ENCODE measurements at places on chromosomes 5 and 9.

- no peak for DNase-seq
These were observed 34.1 kb downstream of the ZNF483 start for GRCh38 chr9:111559000-111559610.

- DNase-seq = no peak
These were observed 125.1 kb downstream of the PDE4D start for GRCh38 chr5:59768152-59769040.

GRCh38 chr5:87099291-87099839, 168.3 kb upstream of the RASA1 start:
- no peak for DNase-seq

DNA sequence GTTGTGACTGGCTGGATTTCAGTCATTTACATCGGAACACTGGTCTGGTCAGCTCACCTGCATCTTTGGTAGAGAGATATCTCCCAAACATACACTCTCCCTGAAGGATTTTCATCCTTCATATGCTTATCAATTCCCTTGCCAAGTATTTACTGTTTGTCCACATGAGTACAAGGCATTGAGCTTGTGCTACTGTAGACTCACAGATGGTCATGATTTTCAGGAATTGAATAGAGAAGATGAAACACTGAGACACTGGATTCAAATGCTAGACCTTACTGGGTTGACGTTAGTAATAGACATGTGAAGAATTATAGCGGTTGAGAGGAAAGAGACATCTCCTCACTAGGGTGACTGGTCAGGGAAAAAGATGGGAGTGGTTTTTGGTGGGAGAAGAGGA, 62.9 kb upstream of the ABL1 start:
- DNase-seq = no peak

DNA sequence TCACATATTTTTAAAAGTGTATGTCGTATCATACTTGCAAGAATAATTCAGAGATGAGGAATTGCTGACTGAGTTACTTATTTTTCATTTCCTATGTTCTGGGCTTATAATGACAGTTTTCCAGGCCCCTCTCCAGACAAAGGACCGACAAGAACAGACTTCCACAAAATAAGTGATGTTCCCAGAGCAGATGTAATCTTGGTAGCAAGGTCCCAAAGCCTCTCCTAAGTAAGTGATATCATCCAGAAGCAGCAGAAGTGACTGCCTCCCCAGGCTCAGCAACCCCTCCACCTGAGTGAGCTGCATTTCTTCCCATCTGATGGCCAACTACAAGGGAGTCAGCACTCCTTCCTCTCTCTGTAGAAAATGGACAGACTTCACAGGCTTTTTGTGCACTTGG, 57.1 kb downstream of the SEMA6A start:
- no peak for DNase-seq

DNA sequence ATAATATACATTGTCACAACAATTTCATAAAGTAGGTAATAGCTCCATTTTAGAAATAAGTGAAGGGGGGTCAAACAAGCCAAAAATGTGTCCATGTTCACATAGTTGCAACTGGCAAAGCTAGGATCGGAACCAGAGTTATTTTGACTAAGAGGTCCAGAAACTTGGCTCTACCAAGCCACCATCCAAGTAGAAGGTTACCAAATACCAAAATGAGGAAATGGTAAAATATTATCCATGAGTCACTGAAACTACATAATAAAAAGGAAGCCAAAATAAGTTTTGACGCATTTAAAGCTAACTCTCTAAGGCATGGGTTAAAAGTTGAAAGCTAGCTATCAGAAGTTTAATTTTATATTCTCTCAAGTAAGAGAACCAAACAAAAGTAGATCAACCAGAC, 886.9 kb upstream of the DMAC1 start:
- DNase-seq = no peak

- no peak for DNase-seq
These were observed 169.8 kb downstream of the SEMA6A start for GRCh38 chr5:116404792-116405191.

Measured in stimulated activated CD4-positive, alpha-beta T cell treated with anti-CD3 and anti-CD28 coated beads, Interleukin-15, amount 100 ng/mL, for 48 hours (primary cell).